CD4-positive, CD25-positive, alpha-beta regulatory T cell (primary cell): ENCODE measurements at places on chromosomes 16 and 17. TPM values are rescaled to one million over a fixed set of nuclear protein-coding genes. Genes with fewer than 3 reads are reported as not detected.

- H3K27me3 ChIP-seq = no peaks in the 10 kb centered on the region
- H3K4me1 ChIP-seq = no peaks in the 10 kb centered on the region
- H3K36me3 ChIP-seq = no peaks in the 10 kb centered on the region
- no peak overlapping the region for H3K27ac ChIP-seq
- DNase-seq = peak; percentile 54
Measured at GRCh38 chr17:63911657-63912100, 621 bp upstream of the CSHL1 start.

DNA sequence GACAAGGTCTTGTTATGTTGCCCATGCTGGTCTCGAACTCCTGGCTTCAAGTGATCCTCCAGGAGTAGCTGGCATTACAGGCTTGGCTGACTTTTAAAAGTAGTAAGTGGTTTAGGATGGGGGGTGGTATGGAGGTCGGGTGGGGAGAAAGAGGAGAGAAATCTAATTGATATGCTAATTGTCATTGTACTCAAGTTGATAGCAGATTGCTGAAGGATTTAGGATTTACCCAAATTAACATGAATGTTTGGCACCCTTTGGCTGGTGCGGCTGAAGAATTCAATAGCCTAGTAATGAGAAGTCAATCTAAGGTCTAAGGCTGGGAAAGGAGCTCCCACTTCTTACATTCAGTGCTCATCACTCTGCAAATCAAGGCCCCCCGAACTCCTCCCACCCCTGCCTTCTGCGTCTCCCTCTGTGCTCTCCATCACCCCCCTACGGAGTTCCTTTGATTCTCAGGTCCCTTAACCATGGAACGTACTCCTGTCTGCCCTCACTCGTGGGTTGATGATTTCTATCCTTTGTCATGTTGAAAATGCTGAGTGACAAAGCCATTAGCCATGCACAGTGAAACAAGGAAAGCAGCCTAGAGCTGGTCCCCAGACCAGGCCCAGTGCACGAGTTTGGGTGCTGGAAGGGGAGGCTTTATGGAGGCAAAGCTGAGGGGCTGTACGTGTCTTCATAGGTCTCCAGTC lies 17.3 kb downstream of the CDH13 start:
- no peaks in the 10 kb centered on the region for H3K27me3 ChIP-seq
- H3K36me3 ChIP-seq = no peaks in the 10 kb centered on the region

GRCh38 chr16:24980077-24980793 lies 34.9 kb downstream of the ARHGAP17 start:
- no peaks in the 10 kb centered on the region for H3K27me3 ChIP-seq
- no peak overlapping the region for H3K27ac ChIP-seq
- H3K4me1 ChIP-seq = peaks cover 6% of the 10 kb centered on the region
- no peak overlapping the region for H3K4me3 ChIP-seq

- H3K27ac ChIP-seq = no peak overlapping the region
- no peak overlapping the region for H3K4me3 ChIP-seq
Measured at GRCh38 chr16:28891964-28892890, 13.9 kb downstream of the ATP2A1 start.

The GPR139 gene
- not detected for total RNA-seq
